ENCODE measurements at places on chromosomes 11 and 22.

GRCh38 chr22:46803031-46803880 is 40.8 kb downstream of the TBC1D22A start:
- peak; percentile 79 for DNase-seq

DNA sequence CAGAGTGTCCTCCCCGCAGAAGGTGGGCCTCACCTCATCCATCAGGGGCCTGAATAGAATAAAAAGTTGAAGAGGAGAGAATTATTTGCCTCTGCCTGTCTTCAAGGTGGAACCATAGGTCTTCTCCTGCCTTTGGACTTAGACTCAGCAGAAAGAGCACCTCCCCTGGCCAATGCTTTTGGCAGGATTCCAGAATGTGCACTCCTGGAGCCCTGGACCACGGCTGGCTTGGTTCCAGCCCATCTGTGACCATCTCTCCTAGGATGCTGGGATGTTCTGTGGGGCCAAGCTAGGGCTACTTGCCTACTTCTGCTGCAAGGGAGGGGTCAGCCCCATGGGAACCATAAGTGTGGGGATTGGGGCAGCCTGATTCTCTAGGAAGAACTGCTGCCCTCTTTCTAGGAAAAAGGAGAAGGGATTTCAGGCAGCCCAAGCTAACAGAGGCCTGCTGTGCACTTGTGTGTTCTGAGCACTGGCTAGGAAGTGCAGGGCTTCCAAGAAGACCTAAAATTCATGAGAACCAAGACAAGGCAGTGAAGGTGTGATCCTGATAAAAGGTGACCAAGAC is 32.2 kb upstream of the SHANK2 start:
- no peak for DNase-seq

GRCh38 chr11:61287338-61287977 is 7.7 kb downstream of the VWCE start:
- DNase-seq: no peak

- no peak for DNase-seq
These were observed 16.3 kb downstream of the SULT4A1 start for GRCh38 chr22:43845981-43846380.

DNA sequence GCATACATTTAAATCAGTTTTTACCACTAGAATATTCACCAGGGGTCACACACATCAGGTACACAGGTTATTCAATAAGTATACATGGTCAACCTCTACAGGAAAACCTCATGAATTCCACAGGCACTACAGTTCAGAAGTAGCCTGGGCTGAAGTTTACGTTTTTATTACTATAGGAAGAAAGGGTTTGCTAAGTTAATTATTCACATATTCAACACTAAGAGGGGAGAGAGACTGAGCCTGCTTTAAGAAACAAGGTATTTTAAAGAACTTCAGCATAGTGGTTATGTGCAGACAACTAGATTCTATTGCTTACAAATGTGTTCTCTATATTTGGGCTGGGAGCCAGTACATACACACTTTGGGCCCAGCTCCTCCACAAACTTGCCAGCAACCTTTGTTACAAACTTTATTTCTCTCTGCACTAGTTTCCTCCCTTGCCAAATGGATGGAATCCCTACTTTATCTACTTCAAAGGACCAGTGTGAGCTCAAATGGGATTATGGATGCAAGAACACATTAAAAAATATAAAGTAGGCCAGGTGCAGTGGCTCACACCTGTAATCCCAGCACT is 31.9 kb downstream of the IL18BP start:
- no peak for DNase-seq

- DNase-seq: no peak
These were observed 4.9 kb downstream of the NOL12 start for GRCh38 chr22:37690901-37691504.

- DNase-seq: peak; percentile 7
These were observed 51.3 kb downstream of the KIRREL3 start for GRCh38 chr11:126949066-126949891.

- no peak for DNase-seq
These were observed 185.5 kb downstream of the MN1 start for GRCh38 chr22:27616033-27616432.
